Stimulated activated CD4-positive, alpha-beta T cell treated with anti-CD3 and anti-CD28 coated beads, Interleukin-1b, Interleukin-23, amount 100 ng/mL, for 1 hour (primary cell): ENCODE measurements at places on chromosomes 6 and 20.

DNA sequence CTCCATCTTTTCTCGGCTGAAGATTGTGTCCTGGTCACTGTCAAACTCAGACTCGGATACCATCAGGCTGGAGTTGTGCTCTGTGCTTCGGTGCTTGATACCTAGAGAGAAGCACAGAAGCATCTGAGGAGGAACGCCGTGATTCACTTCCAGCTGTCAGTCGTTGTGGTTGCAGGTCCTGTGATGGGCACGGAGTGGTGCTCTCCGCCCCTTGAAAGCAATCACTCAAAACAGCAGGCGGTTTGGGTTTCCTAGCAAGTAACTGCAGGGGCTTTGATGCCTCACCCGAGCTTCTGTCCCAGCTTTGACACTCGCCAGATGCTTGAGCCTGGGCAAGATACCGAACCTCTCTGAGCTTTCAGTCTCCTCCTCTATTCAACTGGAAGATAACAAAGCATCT is 52.5 kb downstream of the ALDH5A1 start:
- peak; percentile 2 for DNase-seq

DNA sequence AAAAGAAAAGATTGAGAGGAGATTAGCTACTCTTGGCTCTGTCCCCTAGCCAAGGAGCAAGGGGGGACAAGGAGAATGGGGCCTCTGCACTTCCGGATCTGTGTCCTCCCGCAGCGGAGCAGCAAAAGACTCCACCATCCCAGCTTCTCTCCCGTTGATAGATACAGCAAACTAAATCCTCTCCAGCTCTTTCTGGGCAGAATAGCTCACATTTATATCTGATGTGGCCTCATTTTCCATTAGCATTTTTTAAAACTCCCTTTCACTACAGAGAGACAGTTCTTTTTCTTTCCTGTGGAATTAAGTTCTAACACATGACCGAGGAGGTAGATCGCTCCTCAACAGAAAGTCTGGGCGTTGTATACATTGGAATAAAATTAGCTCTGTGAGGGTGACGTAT is 260.9 kb upstream of the SOX4 start:
- no peak for DNase-seq

DNA sequence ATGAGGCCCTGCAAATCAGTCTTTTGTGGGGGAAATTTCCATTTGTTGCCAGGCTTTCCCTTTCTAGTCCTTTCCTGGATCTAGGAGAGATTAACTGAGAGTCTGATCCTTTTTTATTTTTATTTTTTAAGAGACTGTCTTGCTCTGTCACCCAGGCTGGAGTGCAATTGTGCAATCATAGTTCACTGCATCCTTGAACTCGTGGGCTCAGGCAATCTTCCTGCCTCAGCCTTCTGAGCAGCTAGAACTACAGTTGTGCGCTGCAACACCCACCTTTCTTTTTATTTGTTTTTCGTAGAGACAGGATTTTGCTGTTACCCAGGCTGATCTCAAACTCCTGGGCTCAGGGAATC is 22.9 kb downstream of the OR2B2 start:
- no peak for DNase-seq

DNA sequence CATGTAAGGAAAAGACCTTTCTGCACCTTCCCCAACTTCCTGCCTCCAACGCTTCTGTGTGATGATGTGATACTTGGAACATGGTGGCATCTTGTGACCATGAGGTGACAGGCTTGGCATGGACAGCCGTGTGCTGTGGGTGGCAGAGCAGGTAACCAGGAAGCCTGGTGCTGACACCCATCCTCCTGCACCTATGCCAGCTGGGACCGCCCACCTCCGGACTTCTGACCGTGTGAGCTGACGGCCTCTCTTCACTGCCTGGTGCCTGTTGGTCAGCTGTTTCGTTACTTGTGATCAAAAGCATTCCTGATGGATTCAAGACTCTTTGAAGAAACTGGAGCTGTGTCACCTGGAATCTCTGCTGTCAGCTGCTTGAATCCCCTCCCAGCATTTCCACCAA is 70.3 kb downstream of the TMEM242 start:
- DNase-seq, result no peak

DNA sequence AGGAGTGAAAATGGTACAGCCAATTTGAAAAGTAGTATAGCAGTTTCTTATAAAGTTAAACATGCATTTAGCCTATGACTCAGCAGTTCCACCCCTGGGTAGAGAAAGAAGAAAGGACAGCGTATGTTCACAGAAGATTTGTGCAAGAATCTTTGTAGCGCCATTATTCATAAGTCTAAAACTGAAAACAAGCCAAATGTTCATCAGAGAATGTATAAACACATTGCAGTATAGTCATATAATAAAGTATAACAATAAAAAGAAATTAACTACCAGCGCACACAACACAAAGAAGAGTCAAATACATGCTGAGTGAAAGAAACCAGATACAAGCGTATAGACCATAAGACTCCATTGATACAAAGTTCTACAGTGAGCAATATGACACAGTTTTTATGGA is 294.0 kb downstream of the SAMD5 start:
- no peak for DNase-seq

GRCh38 chr20:19786311-19786710 is 28.3 kb downstream of the RIN2 start:
- DNase-seq, result no peak

DNA sequence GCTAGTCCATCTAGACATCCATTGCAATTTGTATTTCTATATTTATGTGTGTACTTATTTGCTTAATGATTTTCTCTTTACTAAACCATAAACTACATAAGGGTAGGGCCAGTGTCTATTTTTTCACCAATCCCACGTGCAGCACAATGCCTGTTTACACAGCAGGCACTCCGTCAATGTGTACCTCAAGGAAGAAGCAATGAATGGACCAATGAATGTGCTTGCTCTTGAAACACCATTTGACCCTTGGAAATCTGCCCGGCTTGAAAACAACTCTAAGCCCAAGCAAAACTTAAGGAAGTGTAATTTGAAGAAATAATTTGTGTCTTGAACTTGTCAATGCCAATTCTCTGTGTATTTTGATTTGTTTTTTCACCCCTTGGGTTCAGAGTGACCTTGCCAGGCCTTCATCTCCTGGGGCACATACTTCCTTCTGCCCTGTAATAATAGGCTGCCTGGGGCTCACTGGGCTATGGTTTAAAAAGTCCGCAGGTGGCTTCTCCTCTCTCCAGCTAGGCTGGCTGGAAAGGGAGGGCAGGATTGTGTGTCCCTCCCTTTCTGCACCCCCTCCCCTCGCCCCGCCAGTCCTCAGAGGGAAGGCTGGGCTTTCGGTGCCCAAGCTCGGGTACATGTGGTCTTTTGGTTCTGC is 140.8 kb upstream of the ARMC2 start:
- no peak for DNase-seq

- no peak for DNase-seq
Observed at GRCh38 chr20:57772349-57772964, 62.6 kb upstream of the PMEPA1 start.
